ENCODE measurements at places on chromosomes 1 and 21.

GRCh38 chr1:210830034-210831028 is 303.6 kb downstream of the KCNH1 start:
- no peak for DNase-seq

- DNase-seq = no peak
Observed at GRCh38 chr1:78091215-78091813, 45.5 kb downstream of the GIPC2 start.

- DNase-seq = no peak
Observed at GRCh38 chr1:17161137-17161740, 42.0 kb upstream of the PADI2 start.

- no peak for DNase-seq
Observed at GRCh38 chr1:198848649-198849048, 209.8 kb downstream of the PTPRC start.

GRCh38 chr1:20732588-20733359 is at the start of gene SH2D5:
TSS of gene SH2D5 (minus strand) at chr1:20732703. CDS start at chr1:20728044, 4,659 bp downstream.
- DNase-seq = peak; percentile 59

DNA sequence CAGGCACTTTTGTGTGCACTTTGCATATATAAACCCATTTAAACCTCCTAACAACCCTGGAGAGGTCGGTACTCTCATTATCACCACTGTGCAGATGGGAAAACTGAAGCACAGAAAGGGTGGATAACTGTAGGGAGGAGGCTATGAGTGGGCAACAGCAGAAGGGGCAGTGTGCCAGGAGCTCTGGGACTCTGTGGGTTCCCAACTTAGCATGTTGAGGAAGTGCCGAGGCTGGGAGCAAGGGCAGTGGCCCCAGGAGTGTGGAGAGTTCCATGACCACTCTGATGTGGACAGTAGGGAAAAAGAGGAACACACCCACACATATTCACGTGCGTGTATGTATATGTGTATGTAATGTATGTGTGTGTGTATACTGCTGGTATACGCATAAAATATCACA is 25.7 kb upstream of the KCNC4 start:
- no peak for DNase-seq

DNA sequence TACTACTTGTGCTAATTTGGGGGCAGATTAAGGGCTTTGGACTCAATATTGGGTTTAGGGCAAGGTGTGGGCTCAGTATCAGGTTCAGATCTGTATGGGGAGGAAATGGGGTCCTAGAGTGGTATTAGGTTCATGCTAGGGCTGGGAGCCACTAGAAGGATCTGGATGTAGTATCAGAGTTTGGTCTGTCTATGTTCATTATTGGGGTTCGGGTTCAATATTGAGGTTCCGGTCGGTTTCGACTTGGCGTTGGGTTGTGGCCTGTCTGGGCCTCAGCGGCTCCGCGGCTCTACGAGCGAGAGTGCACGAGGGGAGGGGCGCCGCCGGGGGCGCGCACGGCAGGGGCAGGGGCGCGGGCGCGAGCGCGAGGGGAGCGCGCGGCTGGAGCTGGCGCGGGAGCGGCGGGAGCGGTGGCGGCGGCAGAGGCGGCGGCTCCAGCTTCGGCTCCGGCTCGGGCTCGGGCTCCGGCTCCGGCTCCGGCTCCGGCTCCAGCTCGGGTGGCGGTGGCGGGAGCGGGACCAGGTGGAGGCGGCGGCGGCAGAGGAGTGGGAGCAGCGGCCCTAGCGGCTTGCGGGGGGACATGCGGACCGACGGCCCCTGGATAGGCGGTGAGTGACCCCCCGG is at the start of gene PTPRF:
TSS of gene PTPRF (plus strand) at position 401 of the 624 bp plus-strand sequence. CDS start 14,193 bp downstream, outside the sequence.
- DNase-seq = no peak

- no peak for DNase-seq
Observed at GRCh38 chr1:70277875-70278274, 56.7 kb downstream of the SRSF11 start.

GRCh38 chr1:61388566-61388965 is 306.2 kb downstream of the NFIA start:
- DNase-seq = no peak

- peak; percentile 30 for DNase-seq
Observed at GRCh38 chr1:171817511-171818265, 23.6 kb upstream of the DNM3 start.

GRCh38 chr1:50603274-50604271 is 180.3 kb upstream of the DMRTA2 start:
- no peak for DNase-seq

DNA sequence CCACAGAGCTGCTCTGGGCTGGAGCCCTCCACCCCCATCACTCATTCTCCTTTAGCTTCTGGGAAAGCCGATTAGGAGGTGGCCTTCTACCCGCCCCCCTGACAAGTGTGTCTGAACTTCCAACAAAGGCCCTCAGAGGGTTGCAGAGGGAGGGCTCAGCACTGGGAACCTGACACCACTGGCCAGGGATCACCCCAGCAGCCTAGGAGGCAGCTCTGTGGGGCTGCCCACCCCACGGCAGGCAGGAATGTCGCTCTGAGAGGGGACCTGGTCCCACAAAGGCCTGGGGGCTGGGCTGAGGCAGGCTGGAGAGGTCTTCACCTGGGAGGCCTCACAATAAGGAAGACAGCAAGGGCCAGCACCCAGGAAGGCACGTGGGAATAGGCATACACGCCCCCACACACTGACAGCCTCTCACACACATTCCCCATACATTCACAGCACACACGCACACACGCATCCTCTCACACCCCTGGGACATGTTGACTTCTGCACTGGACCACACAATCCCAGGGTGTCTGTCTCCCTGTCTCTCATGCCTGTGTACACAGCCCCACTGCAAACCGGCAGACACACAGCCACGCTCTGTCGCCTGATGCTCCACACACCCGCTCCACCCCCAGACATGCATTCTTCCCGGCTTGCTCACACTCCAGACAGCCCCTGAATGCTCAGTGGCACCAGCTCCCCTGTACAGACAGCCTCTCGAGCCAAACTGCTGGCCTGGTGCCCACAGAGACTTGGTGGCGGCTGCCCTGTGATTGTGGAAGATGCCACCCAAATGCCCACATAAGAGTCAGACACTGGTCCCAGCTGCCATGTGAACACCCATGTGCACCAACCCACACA is 30.7 kb downstream of the DMBX1 start:
- no peak for DNase-seq

DNA sequence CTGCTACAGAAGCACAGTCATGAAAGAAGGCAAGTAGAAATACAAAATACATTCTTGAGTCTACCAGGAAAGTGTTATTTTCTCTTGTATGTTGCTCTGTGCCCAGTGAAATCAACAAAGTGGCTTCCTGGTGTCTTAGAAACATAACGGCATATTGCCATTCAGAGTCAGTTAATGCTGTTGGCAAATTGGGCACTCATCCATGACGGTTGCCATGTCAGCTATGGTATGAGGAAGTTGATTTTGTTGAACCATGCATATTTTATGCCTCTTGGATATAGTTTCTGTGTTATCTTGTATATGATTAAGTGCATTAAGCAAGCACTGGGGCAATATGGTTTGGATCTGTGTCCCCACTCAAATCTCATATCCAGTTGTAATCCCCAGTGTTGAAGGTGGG is 153.1 kb upstream of the CXADR start:
- DNase-seq = no peak

- peak; percentile 32 for DNase-seq
Observed at GRCh38 chr1:61741711-61742619, at the start of gene PATJ. TSS of gene PATJ (plus strand) at chr1:61742480. CDS start at chr1:61762893, 20,413 bp downstream.

DNA sequence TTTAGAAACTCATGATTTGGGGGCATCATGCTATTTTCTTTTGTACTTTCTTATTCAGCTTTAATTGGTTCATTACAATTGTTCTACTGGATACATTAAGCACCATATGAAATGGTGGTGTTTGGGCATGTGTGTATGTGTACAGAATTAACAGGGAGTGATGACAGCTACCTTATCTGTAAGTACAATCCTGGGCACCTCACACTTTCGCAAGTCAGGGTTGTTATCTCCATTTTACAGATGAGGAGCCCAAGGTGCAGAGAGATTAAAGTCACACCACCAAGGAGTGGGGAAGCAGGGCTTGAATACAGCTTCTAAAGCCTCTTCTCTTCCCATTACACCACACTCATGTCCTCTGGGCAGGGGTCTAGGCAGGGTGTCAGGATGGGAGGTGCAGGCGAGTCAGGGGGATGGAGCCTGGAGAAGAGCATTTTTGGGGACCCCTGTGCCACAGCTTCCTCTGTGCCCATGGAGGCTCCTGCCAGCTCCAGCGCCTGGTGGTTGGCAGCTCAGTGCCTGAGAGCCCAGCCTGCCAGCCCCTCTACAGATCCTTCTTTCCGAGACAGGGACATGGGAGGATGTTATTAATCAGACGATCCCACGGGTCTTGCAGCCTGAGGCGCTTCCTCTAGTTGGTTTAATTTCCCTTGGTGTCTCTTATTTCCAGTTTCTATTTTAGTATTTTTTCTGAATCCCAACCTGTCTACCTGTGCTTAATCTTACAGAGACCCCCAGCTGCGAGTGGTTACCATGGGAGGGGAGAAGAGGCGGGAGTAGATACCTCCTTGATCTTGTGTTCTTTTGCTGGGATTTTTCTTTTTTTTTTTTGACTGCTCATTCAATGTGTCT is 126.2 kb upstream of the CD34 start:
- DNase-seq = no peak

GRCh38 chr1:27992276-27992675 is 32.5 kb downstream of the XKR8 start:
- DNase-seq = peak; percentile 15

- DNase-seq = no peak
Observed at GRCh38 chr1:226126824-226127569, 59.5 kb downstream of the ACBD3 start.

DNA sequence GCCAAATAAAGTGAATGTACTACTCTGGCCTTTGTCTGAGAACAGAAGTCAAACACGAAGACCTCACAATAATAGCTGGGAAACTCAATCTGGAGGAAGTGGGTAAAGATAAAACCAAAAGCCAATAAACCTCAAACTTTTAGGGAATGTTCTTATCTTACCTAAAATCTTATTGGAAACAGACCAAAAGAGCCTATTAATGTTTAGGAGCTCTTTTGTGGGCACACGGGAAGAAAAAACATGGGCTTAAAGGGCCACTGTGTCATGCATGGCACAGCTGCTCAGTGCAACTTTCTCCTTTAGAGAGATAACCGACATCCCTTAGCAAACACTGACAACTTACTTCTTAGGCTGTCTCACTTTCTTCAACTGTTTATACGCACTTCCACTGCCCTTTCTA is 16.1 kb downstream of the EIF2B3 start:
- DNase-seq = no peak

GRCh38 chr1:58548371-58548770 is 1.8 kb upstream of the OMA1 start:
- DNase-seq = no peak

- no peak for DNase-seq
Observed at GRCh38 chr1:211511947-211512346, 20.0 kb upstream of the RD3 start.
